SK-N-DZ (cell line): ENCODE measurements at places on chromosomes 1 and 21.
A peak's percentile ranks its signal among the peaks of the same experiment; 100 is the strongest.

DNA sequence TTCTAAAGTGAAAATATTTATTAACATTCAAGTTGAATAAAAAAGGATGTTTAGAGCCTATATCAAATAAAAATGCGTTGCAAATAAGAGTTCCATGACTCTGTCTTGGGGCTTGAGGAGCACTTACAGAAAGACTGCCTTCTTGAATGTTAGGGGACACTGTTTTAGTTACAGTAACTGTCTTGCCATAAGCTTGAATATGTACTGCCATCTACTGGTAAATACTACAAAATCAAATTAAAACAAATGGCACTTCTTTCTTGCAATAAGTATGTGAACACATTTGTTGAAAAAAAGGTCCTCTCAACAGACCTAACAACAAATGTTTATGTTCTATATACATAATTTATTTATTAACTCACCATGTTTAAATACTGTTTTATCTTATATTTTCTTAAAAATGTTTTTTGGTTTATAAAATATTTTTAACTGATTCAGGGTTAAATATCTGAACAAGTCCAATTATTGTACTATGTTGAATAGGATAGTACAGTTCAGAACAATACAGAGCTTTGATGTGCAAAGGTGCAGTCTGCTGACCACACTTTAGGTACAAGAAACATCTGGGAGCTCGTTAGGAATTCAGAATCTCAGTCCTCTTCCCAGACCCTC, 199.5 kb downstream of the LRRIQ3 start:
- DNase-seq = peak; percentile 52

DNA sequence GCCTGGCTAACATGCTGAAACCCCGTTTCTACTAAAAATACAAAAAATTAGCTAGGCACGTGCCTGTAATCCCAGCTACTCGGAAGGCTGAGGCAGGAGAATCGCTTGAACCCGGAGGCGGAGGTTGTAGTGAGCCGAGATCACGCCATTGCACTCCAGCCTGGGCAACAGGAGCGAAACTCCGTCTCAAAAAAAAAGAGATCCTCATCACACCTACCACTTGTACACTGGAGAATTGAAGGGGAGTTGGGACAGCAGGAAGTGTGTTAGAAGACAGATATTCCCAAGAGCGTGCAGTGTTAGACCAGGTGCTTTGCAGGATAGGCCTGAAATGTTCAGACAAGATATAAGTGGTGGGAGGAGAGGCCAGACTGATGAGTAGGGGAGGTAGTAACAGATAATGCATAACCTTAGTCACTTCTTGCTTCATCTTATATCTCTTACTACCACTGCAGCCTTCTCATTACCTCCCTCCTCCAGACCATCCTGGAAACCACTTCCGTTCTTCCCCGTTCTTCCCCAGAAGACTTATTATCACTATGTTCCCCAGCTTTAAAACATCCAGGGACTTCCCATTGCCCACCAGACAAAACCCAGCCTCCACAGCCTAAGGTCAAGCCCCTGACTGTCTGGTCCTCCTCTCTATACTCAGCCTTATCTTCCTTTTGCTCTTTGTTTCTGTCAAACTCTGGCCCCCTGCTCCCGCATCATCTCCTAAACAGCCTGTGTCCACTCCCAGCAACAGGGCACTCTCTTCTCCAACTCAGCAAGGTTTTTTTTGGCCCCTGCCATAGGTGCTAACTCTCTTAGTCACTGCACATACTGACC, 21.3 kb downstream of the FAM20B start:
- DNase-seq = no peak

DNA sequence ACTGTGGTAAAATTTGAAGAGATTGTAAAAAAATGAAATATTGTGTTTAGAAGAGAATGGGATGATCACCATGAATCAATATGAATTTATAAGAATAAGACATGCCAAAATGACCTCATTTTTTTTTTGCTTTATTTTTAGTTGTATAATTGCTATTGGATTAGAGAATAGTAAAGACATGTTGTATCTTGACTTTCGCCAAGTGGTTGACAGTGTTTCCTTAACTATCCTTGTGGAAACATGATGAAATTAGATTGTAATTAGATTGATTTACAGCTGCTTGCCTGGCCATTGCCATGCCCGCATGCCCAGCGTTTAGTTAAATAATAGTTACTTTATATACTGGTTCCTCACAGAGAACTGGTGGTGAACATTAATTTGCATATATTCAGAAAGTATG, 154.9 kb downstream of the MAGI3 start:
- no peak for DNase-seq

- DNase-seq = no peak
These were observed 96.4 kb upstream of the RGS4 start for GRCh38 chr1:162972773-162973172.
